Upper lobe of right lung (tissue), 1 donor: ENCODE measurements at places on chromosomes 4 and X. TPM values are rescaled to one million over a fixed set of nuclear protein-coding genes. Genes with fewer than 3 reads are reported as not detected.
A peak's percentile ranks its signal among the peaks of the same experiment; 100 is the strongest.

IL13RA2 gene
- total RNA-seq: not detected

MAGEA3 gene
- not detected for total RNA-seq

ANXA10 gene
- total RNA-seq: not detected

DNA sequence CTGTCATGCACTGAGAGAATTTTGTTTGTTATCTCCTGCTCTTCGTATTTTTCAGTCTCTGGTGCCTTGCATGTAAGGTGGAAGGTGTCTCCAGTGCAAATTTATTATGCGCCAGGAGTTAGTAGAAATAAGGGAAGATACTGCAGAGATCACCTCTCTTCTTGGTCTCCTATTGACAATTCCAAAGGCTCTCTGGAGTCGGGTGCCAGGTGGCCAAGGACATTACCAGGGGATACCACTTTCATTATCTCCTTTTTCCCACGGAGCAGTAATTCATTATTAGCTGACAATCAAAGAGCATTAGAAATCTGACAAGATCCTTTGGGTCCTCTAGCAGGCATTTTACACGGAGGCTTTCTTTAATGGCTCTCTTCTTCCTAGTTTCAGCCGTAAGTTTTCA is 26.0 kb downstream of the ADD1 start:
- H3K27ac ChIP-seq: peak overlapping the region; percentile 9
- H3K27me3 ChIP-seq: no peaks in the 10 kb centered on the region
- no peak for DNase-seq
- no peaks in the 10 kb centered on the region for H3K36me3 ChIP-seq

- no peaks in the 10 kb centered on the region for H3K36me3 ChIP-seq
- no peak overlapping the region for H3K4me3 ChIP-seq
Measured at GRCh38 chr4:60938621-60939020, 261.5 kb upstream of the ADGRL3 start.
